CD8-positive, alpha-beta T cell (primary cell): ENCODE measurements at places on chromosomes 5 and 9. TPM values are rescaled to one million over a fixed set of nuclear protein-coding genes. Genes with fewer than 3 reads are reported as not detected.
A peak's percentile ranks its signal among the peaks of the same experiment; 100 is the strongest.

PCDHB8 gene
- total RNA-seq: not detected

NR2F1 gene
- total RNA-seq: not detected

C9 gene
- total RNA-seq: not detected

CNTNAP3B gene
- total RNA-seq: not detected

DOK3 gene
- 1.2 TPM for total RNA-seq

GRXCR2 gene
- not detected for total RNA-seq

- no peak for DNase-seq
Measured at GRCh38 chr9:84285381-84285780, 55.2 kb downstream of the SLC28A3 start.

GRCh38 chr5:150523472-150524350 is 15.8 kb downstream of the NDST1 start:
- peak; percentile 57 for DNase-seq

DNA sequence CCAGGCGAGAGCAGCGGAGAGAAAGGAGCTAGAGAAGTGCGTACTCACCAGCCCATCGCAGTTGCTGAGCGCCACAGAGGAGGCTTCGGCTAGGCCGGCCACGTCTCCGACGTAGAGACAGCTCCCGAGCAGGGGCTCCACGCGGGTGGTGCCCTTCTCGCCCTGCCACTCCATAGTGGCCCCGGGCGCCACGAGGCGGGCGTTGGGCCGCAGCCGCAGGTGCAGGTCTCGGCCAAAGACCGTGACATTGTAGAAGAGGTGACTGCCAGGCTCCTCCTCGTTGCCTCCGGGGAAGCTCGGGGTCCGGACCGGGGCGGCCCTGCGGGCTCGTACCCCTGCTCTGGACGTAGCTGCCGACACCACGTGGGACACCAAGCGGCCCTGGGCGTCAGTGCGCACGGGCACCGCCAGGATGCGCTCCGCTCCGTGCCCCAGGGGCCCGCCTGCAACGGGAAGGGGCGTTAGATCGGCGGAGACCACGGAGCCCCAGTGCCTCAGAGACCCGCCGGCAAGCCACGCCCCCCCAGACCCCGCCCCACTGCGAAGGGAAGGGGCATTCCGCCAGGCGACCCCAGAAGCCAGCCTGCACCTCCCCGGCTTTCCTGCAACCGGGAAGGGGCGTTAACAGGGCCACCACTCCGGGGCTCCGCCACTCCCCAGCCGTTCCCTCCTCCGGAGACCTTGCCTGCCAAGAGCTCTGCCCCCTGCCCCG is 1.4 kb downstream of the ADAMTS2 start:
- DNase-seq: no peak

DNA sequence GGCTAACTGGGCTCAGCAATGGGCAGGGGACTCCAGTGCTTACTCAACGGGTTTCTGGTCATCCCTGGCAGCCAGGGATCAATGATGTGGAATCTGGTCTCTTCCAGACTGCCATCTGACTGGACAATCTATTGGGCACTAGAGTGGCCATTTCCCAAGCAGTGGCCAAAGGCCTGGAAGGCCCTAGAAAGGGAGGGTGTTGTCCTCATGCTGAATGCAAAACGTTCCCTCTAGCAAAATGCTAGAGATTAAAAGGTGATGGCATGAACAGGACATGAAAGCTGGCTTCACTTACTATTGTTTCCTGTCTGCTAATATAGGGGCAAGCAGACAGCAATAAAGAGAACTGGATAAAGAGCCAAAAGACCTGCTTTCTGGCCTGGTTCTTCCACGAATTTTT is 254.2 kb upstream of the PANK3 start:
- DNase-seq: no peak

DNA sequence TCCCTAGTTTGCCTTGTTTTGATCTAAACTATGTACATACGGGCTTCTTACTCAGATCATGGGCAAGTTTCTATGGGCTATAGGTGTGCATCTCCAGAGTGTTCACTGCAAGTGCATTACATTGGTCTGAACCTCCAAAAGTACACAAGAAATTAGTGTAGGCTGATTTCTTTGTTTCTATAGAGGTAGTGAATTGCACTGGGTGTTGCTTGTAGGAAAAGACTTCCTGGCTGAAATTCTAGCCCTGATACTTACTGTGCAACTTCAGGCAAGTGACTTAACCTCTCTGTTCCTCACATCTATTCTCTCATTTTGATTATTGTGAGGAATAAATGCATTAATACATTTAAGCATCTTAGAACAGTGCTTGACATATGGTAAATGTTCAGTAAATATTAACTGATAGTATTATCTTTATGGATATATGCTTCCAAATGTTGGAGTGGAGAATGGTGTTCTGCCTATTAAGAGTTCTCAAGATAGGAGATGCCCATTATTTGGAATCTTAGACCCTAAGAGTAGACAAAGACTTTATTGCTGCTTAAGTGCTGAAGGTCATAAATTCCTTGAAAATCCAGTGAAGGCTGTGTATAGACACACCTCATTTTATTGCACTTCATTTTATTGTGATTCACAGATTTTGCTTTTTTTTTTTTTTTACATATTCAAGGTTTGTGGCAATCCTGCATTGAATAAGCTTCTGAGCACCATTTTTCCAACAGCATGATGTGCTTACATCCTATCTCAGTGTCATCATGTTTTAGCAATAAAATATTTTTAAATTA is 38.4 kb upstream of the TLR4 start:
- DNase-seq: no peak

- no peak for DNase-seq
Measured at GRCh38 chr5:172050080-172050479, 43.6 kb upstream of the FBXW11 start.

GRCh38 chr9:96027251-96028131 is 152.0 kb downstream of the ERCC6L2 start:
- DNase-seq: no peak

DNA sequence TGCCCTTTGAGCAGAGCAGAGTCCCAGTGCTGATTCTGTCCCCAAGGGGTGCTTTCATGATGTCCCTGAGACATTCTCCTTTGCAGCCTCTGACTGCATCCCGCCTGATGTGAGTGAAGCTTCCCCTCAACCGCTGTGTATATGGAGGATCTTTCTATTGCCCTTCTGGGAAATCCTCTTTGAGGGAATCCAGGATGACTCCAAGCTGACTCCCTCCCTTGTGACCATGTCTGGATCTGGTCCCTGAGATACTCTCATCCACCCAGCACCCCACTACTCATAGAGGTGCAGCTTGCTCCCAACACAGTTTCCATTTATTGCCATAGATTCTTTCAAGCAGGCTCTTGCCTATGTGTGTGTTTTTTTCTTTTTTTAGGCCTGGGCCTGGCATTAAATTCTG is 216.5 kb downstream of the SEC61B start:
- DNase-seq: no peak

DNA sequence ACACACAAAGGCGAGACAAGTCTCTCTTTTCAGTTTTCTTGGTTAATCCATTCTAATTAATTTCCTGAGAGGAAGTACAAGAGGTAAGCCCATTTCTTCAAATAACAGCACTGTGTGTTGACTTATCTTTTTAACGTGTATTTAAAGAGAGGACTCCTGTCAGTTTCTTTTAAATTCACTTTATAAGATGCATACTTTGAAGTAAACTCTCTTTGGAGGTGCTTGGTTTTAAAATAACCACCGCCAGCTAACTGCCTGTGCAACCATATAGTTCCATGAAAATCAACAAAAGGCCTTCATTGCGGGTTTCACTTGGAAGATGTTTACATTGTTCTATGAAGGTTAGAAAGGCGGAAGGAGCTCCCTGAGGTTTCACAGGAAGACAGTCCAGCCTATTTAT is 13.1 kb upstream of the SERINC5 start:
- no peak for DNase-seq

DNA sequence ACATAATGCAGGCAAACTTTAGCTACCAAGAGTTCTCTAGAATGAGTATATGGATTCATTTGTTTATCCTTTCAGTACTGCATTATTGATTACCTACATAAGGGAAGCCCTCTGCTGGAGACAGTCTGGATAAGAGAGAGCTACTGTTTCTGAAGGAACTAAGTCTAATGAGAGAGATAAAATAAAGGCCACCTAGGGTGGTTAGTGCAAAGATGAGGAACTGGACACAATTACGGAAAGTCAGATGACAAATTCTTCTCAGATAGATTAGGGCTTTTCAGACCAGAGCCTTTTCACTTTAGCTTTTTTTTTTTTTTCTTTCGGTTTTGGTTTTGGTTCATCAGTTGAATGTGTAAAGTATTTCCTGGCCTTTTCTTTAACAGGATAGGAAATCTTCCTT is 31.3 kb downstream of the ISOC1 start:
- no peak for DNase-seq

DNA sequence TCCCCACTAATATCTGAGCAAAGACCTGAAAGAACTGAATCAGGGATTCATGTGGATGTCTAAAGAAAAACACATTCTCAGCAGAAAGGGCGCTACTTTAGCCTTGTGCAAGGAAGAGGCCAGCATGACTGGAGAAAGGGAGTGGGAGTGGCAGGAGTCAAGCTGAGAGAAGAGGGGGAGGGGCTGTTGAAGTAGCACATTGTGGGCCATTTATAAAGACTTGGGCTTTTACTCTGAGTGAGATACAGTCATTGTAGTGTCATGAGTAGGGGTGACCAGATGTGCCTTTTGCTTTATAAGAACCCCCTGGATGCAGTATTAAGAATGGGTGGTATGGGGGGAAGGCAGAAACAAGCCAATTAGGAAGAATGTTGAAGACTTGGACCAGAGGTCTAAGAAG is 452.8 kb downstream of the ENC1 start:
- DNase-seq: no peak

DNA sequence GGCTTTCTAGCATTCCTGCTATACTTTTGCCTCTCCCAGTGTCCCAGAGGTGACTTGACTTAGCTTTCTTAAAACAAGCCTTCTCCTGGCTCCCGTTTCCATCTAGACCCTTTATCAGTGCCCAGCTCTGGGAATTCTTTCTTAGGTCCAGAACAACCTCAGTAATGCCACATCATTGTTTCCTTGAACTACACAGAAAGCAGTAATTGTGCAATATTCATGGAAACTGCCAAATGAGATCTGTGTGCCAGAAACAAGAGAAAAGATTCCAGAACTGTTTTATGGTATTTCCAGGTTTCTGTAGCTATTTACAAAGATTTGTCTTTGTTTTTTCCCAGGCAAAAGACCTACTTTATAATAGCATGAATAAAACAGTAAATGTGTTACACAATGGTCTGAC is 391.3 kb downstream of the SLCO4C1 start:
- no peak for DNase-seq

GRCh38 chr9:93815135-93815534 is 140.0 kb downstream of the BARX1 start:
- peak; percentile 35 for DNase-seq

- DNase-seq: no peak
Measured at GRCh38 chr5:77558266-77558665, 66.2 kb upstream of the WDR41 start.

- DNase-seq: no peak
Measured at GRCh38 chr5:73825736-73826135, 199.7 kb downstream of the ARHGEF28 start.

- DNase-seq: no peak
Measured at GRCh38 chr9:136237486-136238341, 7.9 kb downstream of the QSOX2 start.

- DNase-seq: no peak
Measured at GRCh38 chr5:156376751-156377150, 49.8 kb downstream of the SGCD start.

DNA sequence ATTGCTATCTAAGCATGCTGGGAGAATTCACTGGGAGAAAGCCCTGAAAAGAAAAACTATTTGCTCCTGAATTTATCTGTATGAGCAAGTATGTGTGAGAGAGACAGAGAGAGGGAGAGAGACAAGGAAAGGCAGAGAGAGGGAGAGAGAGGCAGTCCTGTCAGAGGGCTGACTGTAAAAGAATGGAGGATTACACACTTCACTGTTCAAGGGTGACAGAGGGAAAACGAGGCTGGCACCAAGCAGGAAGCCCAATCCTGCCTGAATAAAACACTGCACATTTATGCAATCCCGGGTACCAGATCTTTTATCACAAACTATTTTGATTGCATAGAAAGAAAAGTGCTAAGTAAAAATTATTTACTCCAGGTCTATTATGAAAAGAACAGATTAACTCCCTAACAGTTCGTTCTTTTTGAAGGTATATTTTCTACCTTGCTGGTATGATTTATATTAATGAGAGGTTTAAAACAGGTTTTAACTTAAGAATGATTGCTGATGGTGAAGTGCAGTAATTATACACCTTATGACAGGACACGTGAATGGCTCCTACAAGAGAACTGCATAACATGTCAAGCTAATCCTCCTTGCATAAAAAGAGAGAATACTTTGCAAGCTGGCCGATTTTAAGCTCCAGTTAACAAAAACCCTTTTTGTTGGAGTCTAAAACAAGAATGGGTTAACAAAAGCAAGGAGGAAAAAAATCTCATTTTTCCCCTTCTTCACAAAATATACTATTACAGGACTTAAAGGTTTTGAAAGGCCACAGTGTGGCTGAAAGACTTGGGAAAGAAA is 82.5 kb downstream of the NFIB start:
- no peak for DNase-seq

GRCh38 chr9:14245901-14246525 is 67.9 kb downstream of the NFIB start:
- DNase-seq: no peak

DNA sequence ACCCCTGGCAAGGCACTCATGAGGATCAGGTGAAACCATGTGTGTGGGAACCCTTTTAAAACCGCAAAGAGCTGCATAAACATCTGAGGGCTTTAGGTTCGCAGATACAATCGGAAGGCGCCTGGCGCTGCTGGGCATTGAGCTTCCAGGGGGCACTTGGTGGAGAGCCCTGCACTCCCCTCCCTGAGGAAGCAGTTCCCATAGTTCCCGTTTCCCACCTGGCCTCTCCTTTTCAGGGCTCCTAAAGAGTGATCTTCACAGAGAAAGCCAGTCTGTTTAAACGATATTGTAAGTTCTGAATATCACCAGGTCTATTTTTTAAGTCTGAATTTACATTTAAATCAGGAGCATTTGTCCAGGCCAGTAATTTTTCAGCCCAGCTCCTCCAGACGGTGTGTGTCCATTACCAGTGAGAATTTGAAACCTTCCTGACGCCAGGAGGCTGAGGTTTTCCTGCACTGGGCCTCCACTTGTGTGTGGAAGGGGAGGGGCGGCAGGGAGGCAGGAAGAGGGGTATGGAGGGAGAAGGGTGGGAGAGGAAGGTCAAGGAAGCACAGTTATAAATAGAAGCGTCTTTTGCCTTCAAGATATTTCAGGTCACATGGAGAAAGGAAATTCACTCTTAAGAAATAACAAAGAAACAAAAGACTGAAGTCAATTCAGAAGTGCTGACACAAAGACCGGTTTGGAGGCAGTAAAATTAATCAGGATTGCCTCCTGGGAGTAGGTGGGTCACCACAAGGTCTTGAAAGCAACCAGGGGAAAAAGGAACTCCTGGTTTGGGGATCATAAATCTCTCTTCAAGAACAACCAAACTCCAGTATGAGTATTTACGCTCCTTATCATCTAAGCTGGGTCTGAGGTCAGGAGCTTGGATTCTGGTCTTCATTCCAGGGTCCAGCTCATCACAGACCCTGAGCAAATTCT is 14.3 kb upstream of the MGAT1 start:
- no peak for DNase-seq

DNA sequence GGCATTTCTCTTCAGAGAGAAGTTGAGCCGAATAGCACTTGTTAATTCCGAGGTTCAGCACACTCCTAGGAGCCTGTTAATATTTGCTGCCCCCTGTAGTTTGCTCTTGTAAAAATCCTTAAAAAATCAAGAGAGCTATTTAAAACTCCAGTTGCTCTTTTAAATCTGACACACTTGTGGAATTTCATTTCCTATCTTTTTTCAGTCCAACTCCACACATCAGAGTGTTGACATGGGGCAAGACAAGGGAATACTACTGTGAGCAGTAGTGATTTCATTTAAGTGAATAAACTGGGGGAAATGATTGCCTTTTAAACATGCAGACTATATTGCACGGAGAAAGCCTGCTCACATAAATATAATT is 1096.3 kb upstream of the DMAC1 start:
- no peak for DNase-seq

- no peak for DNase-seq
Measured at GRCh38 chr9:73039271-73040263, 86.7 kb upstream of the ALDH1A1 start.
